ENCODE measurements at places on chromosomes 12 and 14. TPM values are rescaled to one million over a fixed set of nuclear protein-coding genes. Genes with fewer than 3 reads are reported as not detected.

ZNF385A gene
- 16.6 TPM for total RNA-seq

GRCh38 chr12:70571705-70572268 lies 65.4 kb downstream of the PTPRB start:
- H3K36me3 ChIP-seq: no peaks in the 10 kb centered on the region
- peak; percentile 24 for DNase-seq
- no peak overlapping the region for H3K4me3 ChIP-seq
- H3K4me1 ChIP-seq: no peaks in the 10 kb centered on the region
- no peak overlapping the region for H3K27ac ChIP-seq

- H3K27me3 ChIP-seq: no peaks in the 10 kb centered on the region
- DNase-seq: peak; percentile 70
- H3K36me3 ChIP-seq: no peaks in the 10 kb centered on the region
- H3K27ac ChIP-seq: no peak overlapping the region
- no peaks in the 10 kb centered on the region for H3K4me1 ChIP-seq
Observed at GRCh38 chr12:94545935-94546771, 86.5 kb upstream of the CEP83 start.

DNA sequence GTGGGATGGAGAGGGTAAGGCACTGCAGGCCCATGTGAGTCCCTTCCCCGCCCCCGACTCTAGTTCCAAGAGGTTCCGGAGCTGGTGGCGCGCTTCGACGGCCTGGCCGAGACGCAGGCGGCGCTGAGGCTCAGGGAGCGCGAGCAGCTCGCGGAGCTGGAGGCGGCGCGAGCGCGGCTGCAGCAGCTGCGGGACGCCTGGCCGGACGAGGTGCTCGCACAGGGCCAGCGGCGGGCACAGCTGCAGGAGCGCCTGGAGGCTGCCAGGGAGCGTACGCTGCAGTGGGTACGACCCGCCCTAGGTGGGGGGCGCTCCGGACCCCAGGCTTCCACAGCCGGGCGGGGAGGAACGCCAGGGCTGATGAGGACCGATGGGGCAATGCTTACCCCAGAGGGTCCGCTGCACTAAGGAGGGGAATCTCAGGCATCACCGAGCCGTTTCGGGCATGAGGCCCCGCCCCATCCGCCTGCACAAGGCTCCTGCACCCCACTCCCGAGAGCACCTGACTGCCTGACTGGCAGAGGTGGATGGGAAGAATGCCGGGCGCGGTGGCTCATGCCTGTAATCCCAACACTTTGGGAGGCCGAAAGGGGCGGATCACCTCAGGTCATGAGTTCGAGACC lies 4.9 kb downstream of the CFAP73 start:
- H3K4me1 ChIP-seq: no peaks in the 10 kb centered on the region
- no peak overlapping the region for H3K27ac ChIP-seq
- peaks cover 2% of the 10 kb centered on the region for H3K27me3 ChIP-seq
- peak; percentile 73 for DNase-seq

GRCh38 chr12:4148418-4149056 lies 125.0 kb upstream of the CCND2 start:
- no peaks in the 10 kb centered on the region for H3K27me3 ChIP-seq
- H3K4me1 ChIP-seq: no peaks in the 10 kb centered on the region
- H3K27ac ChIP-seq: no peak overlapping the region
- H3K36me3 ChIP-seq: no peaks in the 10 kb centered on the region

DNA sequence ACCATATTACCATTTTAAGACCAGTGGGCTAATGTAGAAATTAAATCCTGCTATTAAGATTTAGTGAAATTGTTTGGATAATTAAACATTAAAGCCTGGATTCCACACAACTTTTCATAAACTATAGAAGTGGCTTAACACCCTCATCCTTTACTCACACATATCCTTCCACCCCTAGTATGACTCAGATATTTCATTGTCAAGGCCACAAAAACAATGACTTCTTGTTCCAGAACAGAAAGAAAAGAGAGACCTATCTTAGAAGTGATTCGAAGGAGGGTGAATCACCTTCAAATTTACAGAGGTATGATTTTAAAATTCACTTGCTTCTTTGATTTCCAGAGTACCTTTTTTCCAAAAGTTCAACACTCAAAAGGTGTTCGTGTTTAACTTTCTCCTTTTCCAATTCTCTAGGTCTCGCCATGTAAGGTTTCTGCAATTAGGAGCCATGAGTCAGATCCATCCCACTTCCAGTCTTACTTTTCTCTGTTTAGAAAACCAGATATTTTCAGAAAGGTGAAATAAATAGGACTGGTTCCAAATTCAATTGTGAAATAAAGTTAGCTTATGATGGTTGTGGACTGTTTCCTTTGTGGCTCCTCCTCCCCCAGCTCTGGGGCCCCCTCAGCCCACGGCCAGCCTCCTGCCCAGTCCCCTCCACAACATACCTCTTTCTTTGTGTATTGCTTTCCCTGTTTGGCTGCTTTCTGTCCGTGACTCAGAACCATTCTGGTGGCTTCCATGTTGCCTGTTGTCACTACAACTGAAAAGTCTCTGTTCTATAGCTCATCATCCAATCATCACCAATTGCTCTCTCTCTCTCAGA lies 24.6 kb upstream of the MGP start:
- no peak overlapping the region for H3K27ac ChIP-seq
- no peaks in the 10 kb centered on the region for H3K27me3 ChIP-seq
- H3K4me3 ChIP-seq: no peak overlapping the region
- no peak for DNase-seq

ARHGEF25 gene
- total RNA-seq: 15.0 TPM

DNA sequence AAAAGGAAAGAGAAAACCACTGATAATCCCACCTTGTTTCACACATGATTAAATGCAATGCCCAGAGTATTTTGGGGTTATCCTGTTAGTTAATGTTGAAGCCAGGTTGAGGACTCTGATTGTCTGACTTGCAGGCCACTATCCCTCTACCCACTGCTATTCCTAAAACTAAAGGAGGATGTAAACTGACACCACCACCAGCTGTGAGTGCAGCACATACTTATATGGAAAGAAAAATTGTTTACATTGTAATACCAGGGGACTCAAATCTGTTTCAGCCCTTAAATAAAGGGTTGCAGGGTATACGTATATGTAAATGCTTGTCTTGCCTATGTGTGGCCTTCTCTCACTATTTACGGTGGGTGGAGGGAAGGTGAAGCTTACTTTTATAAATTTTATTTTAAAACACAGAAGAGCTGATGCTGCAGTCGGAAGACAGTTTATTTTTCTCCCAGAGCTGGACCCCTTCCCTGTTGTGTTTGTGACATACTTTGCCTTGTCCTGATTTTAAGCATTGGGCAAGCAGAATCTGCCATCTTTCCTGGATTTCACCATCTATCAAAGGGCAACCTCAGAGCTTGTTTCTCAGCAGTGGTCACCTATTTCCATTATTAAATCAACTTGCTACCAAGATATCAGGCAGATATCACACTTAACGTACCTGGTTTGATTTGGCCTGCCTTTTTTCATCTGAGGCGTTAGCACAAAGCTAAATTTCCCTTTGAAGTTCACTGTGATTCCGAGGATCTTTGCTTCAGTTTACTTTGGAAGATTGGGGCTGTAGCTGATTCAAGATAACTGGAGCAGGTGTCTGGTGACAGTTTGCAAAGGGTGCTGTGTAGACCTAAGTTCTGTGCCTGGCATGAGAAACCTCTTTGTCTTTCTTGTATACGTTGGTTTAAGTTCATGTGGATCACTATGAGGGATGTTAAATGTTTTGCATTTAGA lies 25.2 kb downstream of the DAAM1 start:
- no peaks in the 10 kb centered on the region for H3K27me3 ChIP-seq
- peak; percentile 20 for DNase-seq
- no peak overlapping the region for H3K4me3 ChIP-seq
- H3K4me1 ChIP-seq: peaks cover 7% of the 10 kb centered on the region

- no peaks in the 10 kb centered on the region for H3K4me1 ChIP-seq
- H3K27me3 ChIP-seq: no peaks in the 10 kb centered on the region
- no peak for DNase-seq
- no peak overlapping the region for H3K4me3 ChIP-seq
- H3K36me3 ChIP-seq: peaks cover 6% of the 10 kb centered on the region
- H3K27ac ChIP-seq: no peak overlapping the region
Observed at GRCh38 chr14:63392236-63392635, 73.5 kb upstream of the GPHB5 start.

DNA sequence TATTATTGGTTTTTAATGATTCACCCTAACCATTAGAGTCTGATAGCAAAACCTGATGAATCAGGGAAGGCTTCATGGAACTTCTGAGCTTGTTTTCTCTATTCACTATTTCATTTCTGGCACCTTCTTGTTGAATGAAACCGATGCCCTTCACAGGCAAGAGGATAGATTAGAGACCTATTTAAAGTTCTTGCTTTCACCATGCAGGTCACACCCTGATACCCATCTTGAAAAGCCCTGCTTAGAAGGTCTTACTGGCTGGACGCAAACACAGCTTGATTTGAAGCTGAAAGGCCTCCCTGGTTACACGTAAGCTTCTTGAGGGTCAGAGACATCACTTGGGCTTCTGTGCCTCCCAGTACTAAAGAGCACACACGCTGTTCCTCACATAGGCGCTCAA lies 29.2 kb downstream of the TMEM229B start:
- H3K4me3 ChIP-seq: no peak overlapping the region
- H3K36me3 ChIP-seq: no peaks in the 10 kb centered on the region
- DNase-seq: no peak
- H3K27ac ChIP-seq: no peak overlapping the region
- no peaks in the 10 kb centered on the region for H3K27me3 ChIP-seq
- H3K4me1 ChIP-seq: no peaks in the 10 kb centered on the region

DNA sequence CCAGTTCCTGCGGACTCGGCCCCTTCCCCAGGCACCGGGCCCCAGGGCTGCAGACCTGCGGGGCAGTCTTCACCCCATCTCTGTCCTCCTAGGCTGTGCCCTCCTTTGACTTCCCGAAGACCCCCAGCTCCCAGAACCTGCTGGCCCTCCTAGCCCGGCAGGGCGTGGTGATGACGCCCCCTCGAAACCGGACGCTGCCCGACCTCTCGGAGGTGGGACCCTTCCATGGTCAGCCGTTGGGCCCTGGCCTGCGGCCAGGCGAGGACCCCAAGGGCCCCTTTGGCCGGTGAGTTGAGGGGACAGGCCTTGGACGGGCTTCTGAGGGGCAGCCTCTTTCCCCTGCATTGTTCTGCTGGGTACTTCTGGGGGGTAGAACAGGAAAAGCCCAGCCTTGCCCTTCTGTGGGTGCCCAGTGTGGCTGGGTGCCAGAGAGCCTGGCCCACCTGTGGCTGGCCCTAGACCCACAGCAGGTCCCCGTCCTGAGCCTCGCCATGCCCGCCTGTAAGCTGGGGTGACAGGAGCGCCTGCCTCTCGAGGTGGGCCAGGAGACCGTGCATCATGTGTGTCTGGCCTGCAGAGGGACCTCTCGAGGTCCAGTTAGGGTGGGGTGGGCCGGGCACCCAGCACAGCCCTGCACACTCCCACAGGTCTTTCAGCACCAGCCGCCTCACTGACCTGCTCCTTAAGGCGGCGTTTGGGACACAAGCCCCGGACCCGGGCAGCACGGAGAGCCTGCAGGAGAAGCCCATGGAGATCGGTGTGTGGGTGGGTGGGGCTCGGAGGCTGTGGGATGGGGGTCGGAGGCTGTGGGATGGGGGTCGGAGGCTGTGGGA lies 12.6 kb upstream of the PUS1 start:
- H3K27me3 ChIP-seq: no peaks in the 10 kb centered on the region
- peaks cover 10% of the 10 kb centered on the region for H3K36me3 ChIP-seq
- H3K27ac ChIP-seq: no peak overlapping the region
- no peak for DNase-seq
- H3K4me3 ChIP-seq: no peak overlapping the region
- H3K4me1 ChIP-seq: no peaks in the 10 kb centered on the region

DNA sequence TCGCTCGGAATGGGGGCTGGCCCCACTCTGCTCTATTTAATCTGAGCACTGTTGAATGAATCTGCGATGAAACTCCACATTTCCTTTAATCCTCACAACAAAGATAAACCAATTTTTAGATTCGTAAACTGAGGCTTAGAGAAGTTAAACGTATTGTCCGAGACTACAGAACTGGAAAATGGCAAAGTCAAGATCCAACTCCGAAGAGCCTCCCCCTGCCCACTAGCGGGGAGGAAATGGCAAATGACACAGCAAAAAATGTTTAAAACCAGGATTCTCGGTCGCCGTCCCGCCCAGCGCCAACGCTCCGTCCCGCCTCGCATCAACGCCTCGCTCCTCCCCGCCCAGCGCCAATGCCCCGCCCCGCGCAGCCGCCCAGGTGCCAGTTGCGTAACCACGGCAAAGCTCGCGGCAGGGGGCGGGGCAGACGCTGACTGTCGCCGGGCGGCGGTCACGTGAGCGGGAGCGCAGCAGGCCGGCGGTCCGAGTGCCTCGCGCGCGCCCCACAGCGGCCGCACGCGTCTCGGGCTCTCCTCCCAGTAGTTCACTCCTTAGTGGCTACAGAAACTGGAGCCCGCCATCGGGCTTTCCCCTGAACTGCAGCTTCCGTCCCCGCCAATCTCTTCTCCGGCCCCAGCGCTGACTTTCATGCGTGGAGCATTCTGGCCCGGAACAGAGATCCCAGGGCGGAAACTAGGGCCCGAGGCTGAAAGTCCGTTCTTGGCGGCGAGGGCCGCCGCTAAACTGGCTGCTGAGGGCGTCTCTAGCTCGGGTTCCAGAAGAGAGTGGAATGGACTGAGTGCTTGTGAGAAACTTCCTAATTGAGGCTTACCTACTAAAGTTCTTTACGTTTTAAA lies 13.6 kb upstream of the LRRC23 start:
- H3K4me3 ChIP-seq: peak overlapping the region; percentile 96
- H3K27ac ChIP-seq: peak overlapping the region; percentile 96
- H3K4me1 ChIP-seq: peaks cover 4% of the 10 kb centered on the region

Data from kidney (tissue), 22 donors.